ENCODE measurements at places on chromosomes 4 and X.

- DNase-seq, result no peak
Observed at GRCh38 chrX:95539041-95539440, 1145.6 kb upstream of the DIAPH2 start.

GRCh38 chrX:148492057-148492456 is 8.4 kb upstream of the AFF2 start:
- DNase-seq, result no peak

- no peak for DNase-seq
Observed at GRCh38 chrX:129641941-129642340, 12.8 kb downstream of the APLN start.

DNA sequence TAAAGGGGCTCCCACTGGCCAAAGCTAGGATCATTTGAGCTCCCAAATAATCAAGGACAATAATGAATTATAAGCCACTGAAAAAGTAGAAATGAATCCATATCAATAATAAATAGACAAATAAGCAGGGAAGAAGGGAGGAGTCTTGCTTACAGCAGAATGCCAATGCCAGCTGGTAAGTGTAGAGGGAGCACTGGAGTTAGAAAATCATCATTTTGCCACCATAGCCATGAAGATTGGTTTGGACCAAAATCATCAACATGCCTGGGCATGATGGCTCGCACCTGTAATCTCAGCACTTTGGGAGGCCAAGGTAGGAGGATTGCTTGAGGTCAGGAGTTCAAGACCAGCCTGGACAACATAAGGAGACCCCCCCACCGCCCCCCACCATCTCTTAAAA is 20.4 kb upstream of the SH3KBP1 start:
- DNase-seq, result no peak

DNA sequence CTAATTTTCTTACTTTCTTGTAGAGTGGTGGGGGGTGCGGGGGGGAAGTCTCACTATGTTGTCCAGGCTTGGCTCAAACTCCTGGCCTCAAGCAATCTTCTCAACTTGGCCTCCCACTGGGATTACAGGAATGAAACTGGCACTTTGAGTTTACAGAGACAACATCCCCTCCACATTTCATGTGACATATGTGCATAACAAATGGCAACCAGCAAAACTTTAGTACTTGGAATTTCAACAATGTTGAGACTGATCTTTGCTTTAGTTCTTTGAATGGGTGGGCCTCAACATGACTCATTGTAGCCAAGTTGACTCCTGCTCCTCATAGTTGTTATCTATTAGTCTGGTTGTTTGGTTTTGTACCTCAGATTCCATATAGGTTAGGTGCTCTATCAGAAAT is 11.4 kb upstream of the FMR1 start:
- no peak for DNase-seq

GRCh38 chr4:36676139-36677050 is 395.0 kb downstream of the DTHD1 start:
- DNase-seq, result no peak

GRCh38 chr4:182642831-182643230 is 274.4 kb downstream of the DCTD start:
- DNase-seq, result no peak

GRCh38 chrX:123310112-123310511 is 126.0 kb downstream of the GRIA3 start:
- DNase-seq, result no peak

DNA sequence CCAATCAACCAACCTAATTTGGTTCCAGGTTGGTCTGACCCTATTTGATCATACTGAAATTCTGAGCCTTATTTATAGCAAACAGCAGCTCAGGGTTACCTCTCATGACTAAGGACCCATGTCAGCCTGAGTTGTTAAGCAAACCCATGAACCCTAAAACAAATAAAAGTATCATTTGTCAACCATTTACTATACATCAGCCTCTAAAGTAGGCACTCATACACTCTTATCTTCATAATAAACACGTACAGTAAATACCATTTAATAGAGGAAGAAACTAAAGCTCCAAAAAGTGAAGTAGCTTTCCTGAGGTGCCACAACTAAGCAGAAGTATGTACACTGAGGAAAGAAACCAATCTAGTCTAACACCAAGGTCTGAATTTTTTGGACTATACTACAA is 25.2 kb downstream of the MANBA start:
- DNase-seq, result no peak

DNA sequence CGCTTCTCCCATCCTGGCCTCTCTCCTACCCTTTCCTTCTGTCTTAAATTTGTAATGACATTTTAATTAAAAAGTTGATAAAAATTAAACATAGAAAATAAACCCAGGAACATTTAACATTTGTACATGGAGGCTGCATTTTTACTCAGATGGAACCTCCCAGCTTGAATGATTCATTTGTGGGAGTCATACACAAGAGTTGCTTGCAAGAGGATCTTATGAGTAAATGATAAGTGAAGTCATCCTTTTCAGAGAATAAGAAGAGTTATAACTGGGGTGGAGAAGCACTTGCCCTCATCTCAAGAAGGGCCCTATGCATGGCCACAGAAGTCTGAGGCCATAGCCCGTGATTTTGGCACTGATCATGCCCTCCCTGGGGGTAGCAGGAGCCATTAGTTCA is 482.9 kb upstream of the BOD1L1 start:
- no peak for DNase-seq

GRCh38 chr4:102008711-102009110 is 218.2 kb downstream of the BANK1 start:
- no peak for DNase-seq

DNA sequence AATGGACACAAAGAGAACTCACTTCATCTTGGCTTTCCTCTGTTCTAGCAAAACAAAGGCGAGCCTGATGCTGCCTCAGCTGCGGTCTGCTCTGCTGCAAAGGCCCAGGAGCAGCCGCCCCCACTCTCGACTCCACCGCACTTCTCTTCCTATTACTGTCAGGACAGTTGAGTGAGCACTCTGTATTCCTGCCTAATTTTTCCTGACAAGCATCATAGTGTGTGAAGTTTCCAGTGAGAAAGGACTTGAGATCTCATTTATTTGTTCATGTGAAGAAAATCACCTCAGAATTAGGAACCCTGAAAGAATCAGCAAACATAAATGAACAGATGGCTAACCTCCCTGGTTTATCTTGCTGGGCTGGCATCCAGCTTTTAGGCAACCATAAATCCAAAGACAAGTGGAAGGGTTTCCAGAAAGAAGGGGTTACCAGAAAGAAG is 15.6 kb downstream of the SCARB2 start:
- DNase-seq, result peak; percentile 40

GRCh38 chr4:139711461-139711860 is 45.8 kb downstream of the MGST2 start:
- DNase-seq, result no peak

- DNase-seq, result no peak
Observed at GRCh38 chr4:42513748-42514492, 116.6 kb downstream of the SHISA3 start.

- DNase-seq, result no peak
Observed at GRCh38 chrX:5399403-5399802, 829.3 kb downstream of the NLGN4X start.

GRCh38 chr4:171954650-171955049 is 141.4 kb downstream of the GALNTL6 start:
- DNase-seq, result no peak

DNA sequence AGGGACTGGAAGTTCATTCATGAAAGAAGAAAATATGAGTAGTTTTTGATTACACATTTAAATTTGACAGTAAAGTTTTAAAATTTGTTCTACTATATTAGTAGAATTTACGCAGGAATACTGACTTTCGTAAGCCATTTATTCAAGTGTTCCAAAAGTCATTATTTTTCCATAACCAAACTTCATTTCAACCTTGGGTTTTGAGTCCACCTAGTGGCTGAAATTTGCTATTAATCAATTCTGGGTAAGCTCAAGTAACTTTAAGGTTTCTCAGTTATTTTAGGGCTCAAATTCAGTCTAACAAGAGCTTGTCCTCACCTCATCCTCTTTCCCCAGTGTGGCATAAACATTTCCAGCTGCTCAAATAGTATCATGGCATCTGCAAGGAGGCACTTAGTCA is 175.4 kb downstream of the SH3BGRL start:
- peak; percentile 15 for DNase-seq

DNA sequence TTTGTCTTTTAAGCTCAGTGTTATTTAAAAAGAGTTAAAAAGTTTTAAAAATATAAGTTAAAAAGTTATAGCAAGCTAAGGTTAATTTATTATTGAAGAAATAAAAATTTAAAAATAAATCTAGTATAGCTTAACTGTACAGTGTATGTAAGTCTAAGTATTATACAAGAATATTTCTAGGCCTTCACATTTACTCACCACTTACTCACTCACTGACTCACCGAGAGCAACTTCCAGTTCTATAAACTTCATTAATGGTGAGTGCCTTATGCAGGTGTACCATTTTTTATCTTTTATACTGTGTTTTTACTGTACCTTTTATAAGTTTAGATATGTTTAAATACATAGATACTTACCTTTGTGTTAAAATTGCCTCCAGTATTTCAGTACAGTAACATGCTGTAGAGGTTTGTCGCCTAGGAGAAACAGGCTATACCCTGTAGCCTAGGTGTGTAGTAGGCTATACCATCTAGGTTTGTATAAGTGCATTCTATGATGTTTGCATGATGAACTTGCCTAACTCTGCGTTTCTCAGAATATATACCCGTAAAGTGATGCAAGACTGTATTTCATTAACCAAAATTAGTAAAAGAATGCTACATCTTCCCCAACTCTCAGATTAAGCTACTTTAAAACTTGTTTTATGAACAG is 202.9 kb downstream of the CFAP299 start:
- no peak for DNase-seq

DNA sequence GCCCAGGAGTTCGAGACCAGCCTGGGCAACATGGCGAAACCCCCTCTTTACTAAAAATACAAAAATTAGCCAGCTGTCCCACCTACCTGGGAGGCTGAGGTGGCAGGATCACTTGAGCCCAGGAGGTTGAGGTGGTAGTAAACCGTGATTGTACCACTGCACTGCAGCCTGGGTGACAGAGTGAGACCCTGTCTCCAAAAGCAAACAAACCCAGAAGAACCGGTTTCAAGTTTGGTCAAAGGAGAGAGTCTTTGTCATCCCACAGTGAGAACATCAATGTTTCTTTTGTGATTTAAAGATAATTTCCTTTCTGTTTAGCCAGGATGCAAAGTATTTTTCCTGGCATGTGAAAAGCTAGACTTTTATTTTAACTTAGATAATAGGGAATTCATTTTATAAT is 26.7 kb downstream of the PDK3 start:
- no peak for DNase-seq

GRCh38 chr4:102860611-102861324 is 8.0 kb upstream of the CISD2 start:
- no peak for DNase-seq

DNA sequence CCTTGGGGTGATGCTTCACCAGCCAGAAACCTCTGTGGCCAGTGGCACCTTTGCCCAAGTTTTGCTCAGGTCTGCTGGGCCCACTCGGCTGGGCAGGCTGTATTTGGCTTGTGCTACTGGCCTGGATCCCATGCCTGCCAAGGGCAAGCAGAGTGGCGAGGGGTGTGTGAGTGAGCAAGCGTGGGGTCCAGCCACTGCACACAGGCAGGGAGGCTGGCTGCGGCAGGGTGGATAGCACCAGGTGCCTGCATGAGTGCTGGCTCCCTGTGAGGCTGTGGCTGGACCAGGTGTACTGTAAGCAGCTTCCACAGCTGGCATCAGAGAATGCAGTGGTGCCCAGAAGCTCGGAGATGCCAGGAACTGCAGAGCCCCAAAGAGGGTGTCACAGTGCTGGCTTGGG is 478.5 kb downstream of the STPG2 start:
- DNase-seq, result no peak

- DNase-seq, result no peak
Observed at GRCh38 chr4:152510349-152511147, 25.3 kb downstream of the FBXW7 start.

GRCh38 chr4:8336412-8337075 is 67.0 kb downstream of the HTRA3 start:
- DNase-seq, result no peak

GRCh38 chr4:7722766-7723387 is 216.8 kb downstream of the AFAP1 start:
- no peak for DNase-seq

Data from activated CD4-positive, alpha-beta T cell treated with anti-CD3 and anti-CD28 coated beads, Interleukin-10, Interleukin-2, amounts not matched to agents 100 ng/mL and 50 ng/mL, durations not matched to agents 16 hours and 8 hours (primary cell).